Esophagus squamous epithelium (tissue), 5 donors: ENCODE measurements at places on chromosomes 11 and 22.

- H3K4me3 ChIP-seq, result no peak overlapping the region
- no peak for DNase-seq
- H3K27ac ChIP-seq, result no peak overlapping the region
- H3K36me3 ChIP-seq, result no peaks in the 10 kb centered on the region
Measured at GRCh38 chr11:73157101-73158010, 15.2 kb upstream of the FCHSD2 start.

DNA sequence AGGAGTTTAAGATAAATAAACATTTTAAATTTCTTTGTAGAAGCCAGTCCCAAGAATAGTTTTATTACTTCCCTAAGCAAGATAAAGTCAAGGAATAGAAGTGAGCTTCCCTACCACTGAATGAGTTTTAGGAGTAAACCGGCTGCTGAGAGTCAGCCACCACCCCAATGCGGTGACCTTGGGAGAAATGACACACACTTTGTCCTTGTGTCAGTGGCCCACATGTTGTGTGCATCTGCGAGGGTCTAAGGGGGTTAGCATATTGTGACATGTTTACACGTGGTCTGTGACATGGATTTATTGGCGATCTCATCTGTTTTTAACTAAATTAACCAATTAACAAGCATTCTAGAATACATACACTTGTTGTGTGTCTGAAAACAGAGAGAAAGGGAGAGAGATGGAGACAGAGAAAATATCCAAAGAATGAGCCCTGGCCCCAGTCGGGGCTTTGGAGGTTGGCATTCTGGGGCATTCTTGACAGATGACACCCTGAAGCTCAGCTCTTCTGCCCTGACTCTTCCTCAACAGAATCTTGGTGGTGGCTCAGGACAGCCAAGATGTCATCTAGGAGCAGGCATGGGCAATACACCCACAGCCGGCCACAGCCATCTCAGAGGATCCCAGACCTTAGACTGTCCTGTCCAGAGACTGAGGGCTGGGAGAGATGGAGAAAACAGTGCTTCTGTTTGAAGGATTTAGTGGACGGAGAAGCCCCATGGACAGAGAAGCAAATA is 29.7 kb upstream of the TMPRSS4 start:
- no peak overlapping the region for H3K4me3 ChIP-seq
- no peak overlapping the region for H3K27ac ChIP-seq
- no peak for DNase-seq
- no peaks in the 10 kb centered on the region for H3K4me1 ChIP-seq
- no peaks in the 10 kb centered on the region for H3K36me3 ChIP-seq
- H3K27me3 ChIP-seq, result no peaks in the 10 kb centered on the region

DNA sequence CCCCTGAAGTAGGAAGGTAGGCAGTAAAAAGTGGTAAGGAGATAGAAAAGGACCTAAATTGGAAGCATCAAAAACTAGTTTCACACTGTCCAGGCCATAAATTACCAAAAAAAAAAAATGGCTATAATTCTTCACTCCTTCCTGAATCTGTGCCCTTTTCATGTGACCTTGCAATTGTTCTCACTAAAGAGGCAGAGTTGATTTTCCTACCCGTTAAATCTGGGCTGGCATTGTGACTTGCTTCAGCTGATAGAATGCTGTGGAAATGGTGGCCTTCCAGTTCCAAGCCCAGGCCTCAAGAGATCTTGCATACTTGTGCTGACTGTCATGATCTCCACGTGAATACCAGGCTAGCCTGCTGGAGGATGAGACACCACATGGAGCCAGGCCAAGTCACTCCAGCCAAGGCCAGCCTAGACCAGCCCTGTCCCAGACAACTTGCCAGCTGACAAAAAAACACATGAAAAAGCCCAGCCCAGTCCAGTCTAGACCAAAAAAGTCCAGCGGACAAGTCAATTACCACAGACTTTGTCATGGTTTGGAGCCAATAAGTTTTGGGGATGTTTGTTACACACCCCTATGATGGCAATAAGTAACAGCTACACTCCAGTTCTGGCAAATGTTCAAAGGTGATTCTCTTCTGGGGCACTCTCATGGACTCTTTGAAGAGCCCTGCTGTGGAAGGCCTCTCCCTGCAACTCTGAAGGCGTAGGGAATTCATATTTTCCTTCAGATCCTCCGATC is 51.4 kb upstream of the NUP50 start:
- peaks cover 14% of the 10 kb centered on the region for H3K27me3 ChIP-seq
- no peak overlapping the region for H3K27ac ChIP-seq
- no peaks in the 10 kb centered on the region for H3K4me1 ChIP-seq

DNA sequence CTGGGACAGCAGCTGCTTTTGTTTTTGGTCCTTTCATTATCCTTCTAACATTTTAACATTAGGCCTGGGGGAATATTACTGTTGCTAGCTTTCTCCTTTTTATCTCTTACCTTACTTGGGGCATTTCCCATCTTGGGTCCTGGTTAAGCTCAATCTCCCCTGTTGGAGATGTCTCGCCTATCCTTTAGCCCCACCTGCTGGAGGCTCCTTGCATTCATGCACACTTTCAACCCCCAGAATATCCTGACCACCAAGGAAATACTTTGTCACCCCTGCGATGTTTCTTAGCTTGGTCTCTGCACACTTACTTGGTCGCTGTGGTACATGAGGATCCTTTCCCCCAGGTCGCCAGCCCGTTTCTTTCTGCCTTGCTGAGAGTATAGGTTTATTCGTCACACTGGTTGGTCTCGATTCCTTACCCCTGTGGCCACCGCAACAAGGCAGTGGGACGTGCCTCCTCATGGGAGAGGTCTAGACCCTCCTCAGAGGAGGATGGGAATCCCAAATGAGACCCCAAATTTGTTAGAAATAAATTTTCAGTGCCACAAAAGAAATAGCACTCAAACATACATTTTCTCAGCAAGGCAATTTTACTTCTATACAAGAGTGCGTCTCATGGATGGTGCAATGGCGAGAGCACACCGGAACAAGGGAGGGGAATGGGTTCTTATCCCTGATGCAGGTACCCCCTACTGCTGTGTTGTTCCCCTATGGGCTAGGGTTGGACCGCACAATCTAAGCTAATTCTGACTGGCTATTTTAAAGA is 5.4 kb upstream of the TXN2 start:
- peaks cover 21% of the 10 kb centered on the region for H3K4me1 ChIP-seq
- peaks cover 2% of the 10 kb centered on the region for H3K36me3 ChIP-seq
- H3K27ac ChIP-seq, result no peak overlapping the region

GRCh38 chr11:124193221-124194010 is 10.3 kb downstream of the OR10D3 start:
- H3K27ac ChIP-seq, result no peak overlapping the region
- no peaks in the 10 kb centered on the region for H3K4me1 ChIP-seq
- no peak for DNase-seq
- H3K36me3 ChIP-seq, result no peaks in the 10 kb centered on the region

DNA sequence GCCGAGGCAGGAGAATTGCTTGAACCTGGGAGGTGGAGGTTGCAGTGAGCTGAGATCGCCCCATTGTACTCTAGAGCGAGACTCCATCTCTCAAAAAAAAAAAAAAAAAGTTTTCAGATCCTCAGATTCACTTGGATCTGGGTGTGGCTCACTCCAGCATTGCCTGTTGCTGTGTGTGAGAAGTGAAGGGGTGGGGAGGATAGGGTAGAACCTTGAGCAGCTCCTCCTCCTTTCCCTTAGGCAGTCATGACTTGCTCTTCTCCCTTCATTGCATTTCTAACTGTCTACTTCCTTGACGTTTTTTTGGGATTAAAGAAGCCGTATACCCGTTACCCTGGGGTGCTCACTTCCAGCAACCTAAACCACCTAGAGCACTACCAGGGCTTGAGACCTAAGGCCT is 63.1 kb upstream of the YWHAH start:
- peaks cover 5% of the 10 kb centered on the region for H3K36me3 ChIP-seq
- no peaks in the 10 kb centered on the region for H3K27me3 ChIP-seq
- no peak for DNase-seq
- H3K4me3 ChIP-seq, result no peak overlapping the region
- no peaks in the 10 kb centered on the region for H3K4me1 ChIP-seq
- H3K27ac ChIP-seq, result no peak overlapping the region

GRCh38 chr11:89125298-89125697 is 52.4 kb upstream of the TYR start:
- no peak for DNase-seq
- no peaks in the 10 kb centered on the region for H3K27me3 ChIP-seq
- H3K36me3 ChIP-seq, result no peaks in the 10 kb centered on the region
- no peak overlapping the region for H3K27ac ChIP-seq
- no peaks in the 10 kb centered on the region for H3K4me1 ChIP-seq
- H3K4me3 ChIP-seq, result no peak overlapping the region

DNA sequence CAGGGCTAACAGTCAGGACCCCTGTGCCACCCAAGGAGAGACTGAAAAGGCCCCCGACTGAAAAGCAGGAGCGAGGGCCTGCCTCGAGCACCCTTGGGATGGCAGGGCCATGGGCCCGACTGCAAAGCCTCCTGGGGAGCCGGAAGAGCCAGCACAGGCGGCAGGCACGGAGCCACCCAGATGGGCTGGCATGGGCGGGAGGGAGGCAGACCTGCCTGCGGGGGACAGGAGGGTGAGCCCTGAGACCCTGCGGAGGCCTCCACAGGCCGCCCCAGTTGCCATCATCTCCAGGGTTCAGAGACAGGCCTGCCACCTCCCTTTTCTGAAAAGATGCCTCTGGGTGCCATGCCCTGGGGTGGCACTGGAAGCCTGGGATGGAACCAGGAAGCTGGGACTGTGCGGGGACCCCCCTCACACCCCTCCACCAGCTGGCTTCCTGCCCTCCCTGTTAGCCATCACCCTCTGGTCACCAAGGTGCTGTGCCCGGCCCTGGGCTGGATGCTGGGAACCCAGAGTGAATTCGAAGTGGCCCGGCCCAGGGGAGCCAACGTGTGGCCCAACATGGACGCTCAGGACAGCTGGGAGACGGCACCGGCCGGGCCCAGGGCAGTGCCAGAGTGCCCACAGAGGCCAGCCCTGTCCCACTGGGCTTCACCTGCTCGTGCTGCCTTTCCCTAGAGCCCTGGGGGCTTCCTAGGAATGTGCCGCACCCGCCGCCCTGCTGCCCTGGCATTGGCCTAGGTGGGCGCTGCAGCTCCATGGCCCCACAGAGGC is 13.8 kb downstream of the TSPAN32 start:
- H3K27me3 ChIP-seq, result no peaks in the 10 kb centered on the region
- H3K4me3 ChIP-seq, result no peak overlapping the region
- peaks cover 16% of the 10 kb centered on the region for H3K4me1 ChIP-seq
- peak overlapping the region; percentile 76 for H3K27ac ChIP-seq
- no peaks in the 10 kb centered on the region for H3K36me3 ChIP-seq

DNA sequence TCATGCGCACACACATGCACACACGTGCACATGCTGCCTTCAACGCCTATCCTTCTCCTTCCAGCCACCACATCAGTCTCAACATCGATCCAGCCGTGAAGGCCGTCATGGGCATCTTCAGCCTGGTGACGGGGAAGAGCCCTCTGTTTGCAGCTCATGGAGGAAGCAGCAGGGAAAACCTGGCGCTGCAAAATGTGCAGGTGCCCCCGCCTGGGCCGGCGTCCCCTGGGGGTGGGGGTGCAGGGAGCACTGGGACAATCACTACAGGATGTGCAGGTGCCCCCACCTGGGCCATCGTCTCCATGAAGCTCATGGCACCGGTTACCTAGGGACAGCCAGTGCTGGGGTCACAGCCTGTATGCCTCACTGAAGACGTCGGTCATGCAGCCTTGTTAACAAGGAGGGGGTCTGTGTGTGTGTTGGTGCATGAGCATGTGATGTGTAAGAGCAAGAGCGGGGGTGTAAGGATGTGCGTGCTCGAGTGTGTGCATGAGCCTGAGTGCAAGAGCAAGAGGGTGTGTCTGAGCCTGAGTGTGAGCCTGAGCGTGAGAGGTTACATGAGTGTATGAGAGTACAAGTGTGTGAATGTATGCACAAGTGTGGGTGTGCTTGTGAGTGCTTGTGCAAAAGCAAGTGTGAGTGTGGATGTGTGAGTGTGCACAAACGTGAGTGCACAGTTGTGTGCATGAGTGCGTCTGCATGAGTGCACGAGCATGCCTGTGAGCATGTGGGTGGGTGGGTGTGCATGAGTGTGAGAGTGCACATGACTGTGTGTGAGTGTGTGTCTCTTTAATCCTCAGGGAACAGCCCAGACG is 31.5 kb downstream of the NADSYN1 start:
- DNase-seq, result no peak
- peaks cover 3% of the 10 kb centered on the region for H3K4me1 ChIP-seq
- H3K36me3 ChIP-seq, result peaks cover 32% of the 10 kb centered on the region

DNA sequence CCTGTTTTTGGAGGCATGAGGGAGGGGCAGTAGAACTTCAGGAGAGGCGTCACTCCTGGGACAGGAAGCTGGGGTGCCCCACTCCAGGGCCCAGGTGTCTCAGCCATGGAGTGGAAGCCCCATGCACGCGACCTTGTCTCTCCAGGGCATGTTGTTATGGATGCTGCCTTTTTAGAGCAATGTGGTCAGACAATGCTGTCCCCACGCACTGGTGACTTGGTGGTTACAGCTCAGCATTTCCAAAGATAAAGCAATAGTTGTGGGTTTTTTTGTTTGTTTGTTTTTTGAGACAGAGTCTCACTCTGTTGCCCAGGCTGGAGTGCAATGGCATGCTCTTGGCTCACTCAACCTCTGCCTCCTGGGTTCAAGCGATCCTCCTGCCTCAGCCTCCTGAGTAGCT is 22.3 kb downstream of the EIF4G2 start:
- no peak overlapping the region for H3K27ac ChIP-seq
- H3K36me3 ChIP-seq, result no peaks in the 10 kb centered on the region
- no peaks in the 10 kb centered on the region for H3K4me1 ChIP-seq
- no peak for DNase-seq
- H3K4me3 ChIP-seq, result no peak overlapping the region

DNA sequence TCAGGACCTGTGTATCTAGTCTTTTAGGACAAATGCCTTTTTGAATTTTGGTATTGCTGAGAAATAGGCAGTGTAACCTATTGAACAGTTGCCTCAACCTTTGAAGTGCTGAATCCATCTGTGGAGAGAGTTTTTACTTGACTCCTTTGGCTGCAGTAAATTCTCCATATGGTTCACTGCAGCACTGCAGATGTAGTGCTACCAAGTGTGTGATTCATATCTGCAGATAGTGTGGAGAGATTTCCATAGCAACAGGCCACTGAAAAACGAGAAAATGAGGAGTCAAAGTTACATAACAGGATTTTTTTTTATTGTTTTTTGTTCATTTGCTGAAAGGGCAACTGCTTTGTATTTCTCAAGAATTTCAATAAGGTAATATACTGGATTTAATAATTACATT is 356.1 kb downstream of the RAB38 start:
- no peak for DNase-seq
- H3K27ac ChIP-seq, result no peak overlapping the region
- H3K27me3 ChIP-seq, result no peaks in the 10 kb centered on the region

GRCh38 chr11:1628506-1629325 is 859 bp upstream of the KRTAP5-5 start:
- no peak overlapping the region for H3K27ac ChIP-seq
- no peak for DNase-seq
- H3K36me3 ChIP-seq, result no peaks in the 10 kb centered on the region
- peaks cover 5% of the 10 kb centered on the region for H3K4me1 ChIP-seq

GRCh38 chr11:118885319-118885718 is 1.6 kb downstream of the CXCR5 start:
- H3K27me3 ChIP-seq, result no peaks in the 10 kb centered on the region
- no peak overlapping the region for H3K27ac ChIP-seq
- H3K4me1 ChIP-seq, result peaks cover 7% of the 10 kb centered on the region
- DNase-seq, result no peak

- H3K36me3 ChIP-seq, result no peaks in the 10 kb centered on the region
- H3K27me3 ChIP-seq, result no peaks in the 10 kb centered on the region
- H3K4me3 ChIP-seq, result no peak overlapping the region
- no peak overlapping the region for H3K27ac ChIP-seq
Measured at GRCh38 chr11:33926671-33927552, 35.0 kb upstream of the LMO2 start.
